ENCODE measurements at places on chromosomes 5 and 9. TPM values are rescaled to one million over a fixed set of nuclear protein-coding genes. Genes with fewer than 3 reads are reported as not detected.

- H3K27me3 ChIP-seq = no peaks in the 10 kb centered on the region
- H3K36me3 ChIP-seq = no peaks in the 10 kb centered on the region
- no peaks in the 10 kb centered on the region for H3K4me1 ChIP-seq
- DNase-seq = no peak
- no peak overlapping the region for H3K27ac ChIP-seq
- H3K4me3 ChIP-seq = no peak overlapping the region
Observed at GRCh38 chr9:82651474-82651873, 411.5 kb downstream of the RASEF start.

DNA sequence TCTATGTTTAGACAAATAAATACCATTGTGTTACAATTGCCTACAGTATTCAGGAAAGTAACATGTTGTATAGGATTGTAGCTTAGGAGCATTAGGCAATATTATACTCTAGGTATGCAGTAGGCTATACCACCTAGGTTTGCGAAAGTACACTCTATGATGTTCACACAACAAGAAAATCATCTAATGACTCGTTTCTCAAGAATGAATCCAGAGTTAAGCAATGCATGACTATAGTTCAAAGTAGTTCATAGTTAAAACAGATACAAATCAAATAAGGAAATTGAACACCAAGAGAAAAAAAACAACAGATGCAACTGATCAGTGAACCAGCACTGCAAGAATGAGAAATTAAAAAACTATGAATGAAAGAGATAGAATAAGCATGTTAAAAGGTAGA is 27.6 kb upstream of the ABLIM3 start:
- no peak overlapping the region for H3K4me3 ChIP-seq
- H3K27me3 ChIP-seq = peaks cover 5% of the 10 kb centered on the region
- no peak for DNase-seq
- H3K27ac ChIP-seq = no peak overlapping the region
- no peaks in the 10 kb centered on the region for H3K36me3 ChIP-seq
- no peaks in the 10 kb centered on the region for H3K4me1 ChIP-seq

- no peak overlapping the region for H3K4me3 ChIP-seq
- no peak for DNase-seq
- H3K4me1 ChIP-seq = no peaks in the 10 kb centered on the region
Observed at GRCh38 chr5:56278335-56278753, 45.2 kb upstream of the ANKRD55 start.

- H3K4me3 ChIP-seq = no peak overlapping the region
- no peak for DNase-seq
- H3K27me3 ChIP-seq = no peaks in the 10 kb centered on the region
- no peaks in the 10 kb centered on the region for H3K36me3 ChIP-seq
- H3K4me1 ChIP-seq = no peaks in the 10 kb centered on the region
Observed at GRCh38 chr5:64331597-64332277, 166.1 kb downstream of the RNF180 start.

- H3K36me3 ChIP-seq = peaks cover 16% of the 10 kb centered on the region
- H3K27ac ChIP-seq = no peak overlapping the region
- DNase-seq = no peak
- no peak overlapping the region for H3K4me3 ChIP-seq
Observed at GRCh38 chr5:40780199-40780598, 18.0 kb downstream of the PRKAA1 start.

GRCh38 chr9:125987420-125987819 is 240.2 kb downstream of the PBX3 start:
- H3K4me1 ChIP-seq = no peaks in the 10 kb centered on the region
- no peaks in the 10 kb centered on the region for H3K36me3 ChIP-seq
- H3K4me3 ChIP-seq = no peak overlapping the region
- peaks cover 4% of the 10 kb centered on the region for H3K27me3 ChIP-seq
- no peak overlapping the region for H3K27ac ChIP-seq
- no peak for DNase-seq

DNA sequence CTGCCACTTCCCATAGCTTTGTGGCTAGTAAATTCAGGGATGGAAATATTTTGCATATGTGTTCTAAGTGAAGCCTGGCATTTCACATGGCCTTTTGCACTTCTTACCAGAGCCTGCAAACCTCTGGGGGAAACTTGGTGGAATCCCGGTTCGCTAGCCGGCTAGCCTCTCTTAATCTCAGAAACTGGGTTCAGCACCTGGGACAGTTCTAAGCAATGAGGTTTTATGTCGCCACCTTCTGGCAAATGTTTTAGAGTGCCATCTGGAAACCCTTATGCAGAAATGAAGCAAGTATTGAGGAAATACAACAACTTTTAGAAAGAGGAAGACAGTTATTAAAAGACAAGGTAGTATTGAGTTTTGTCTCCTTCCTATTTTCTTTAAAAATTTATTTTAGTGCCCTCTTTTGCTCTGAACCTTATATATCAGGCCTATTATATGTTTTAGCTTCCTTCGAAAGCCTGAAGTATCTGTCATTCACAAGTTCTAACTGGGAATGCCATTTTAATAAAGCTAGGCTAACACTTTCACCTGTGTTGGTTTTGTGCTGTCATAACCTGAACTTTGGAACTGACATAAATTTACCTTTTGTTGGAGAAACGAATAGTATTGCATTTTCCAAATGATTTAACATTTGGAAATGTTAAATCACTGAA is 963 bp upstream of the HTR1A start:
- no peak overlapping the region for H3K27ac ChIP-seq
- no peak overlapping the region for H3K4me3 ChIP-seq
- H3K4me1 ChIP-seq = no peaks in the 10 kb centered on the region
- H3K36me3 ChIP-seq = no peaks in the 10 kb centered on the region

The CARD6 gene
- total RNA-seq = 2.1 TPM

The MAMDC4 gene
- 12.9 TPM for total RNA-seq

The IGIP gene
- 3.7 TPM for total RNA-seq

The GCNT1 gene
- 14.8 TPM for total RNA-seq

The PAPPA gene
- total RNA-seq = not detected

The PTGDS gene
- 0.24 TPM for total RNA-seq

The UBE2B gene
- total RNA-seq = 105 TPM

The MEGF9 gene
- 6.9 TPM for total RNA-seq

Measured in CD8-positive, alpha-beta memory T cell (primary cell).